NK-92 treated with Interleukin-12 subunit alpha and Interleukin-12 subunit beta, amount 100 ng/mL, for 24 hours (cell line): ENCODE measurements at places on chromosomes 13 and 19.

GRCh38 chr13:104993708-104994107 lies 1541.8 kb downstream of the EFNB2 start:
- DNase-seq, result no peak

- no peak for DNase-seq
These were observed 111.4 kb downstream of the MYCBP2 start for GRCh38 chr13:77215543-77215942.

GRCh38 chr19:34128558-34129250 lies 43.6 kb upstream of the LSM14A start:
- no peak for DNase-seq

DNA sequence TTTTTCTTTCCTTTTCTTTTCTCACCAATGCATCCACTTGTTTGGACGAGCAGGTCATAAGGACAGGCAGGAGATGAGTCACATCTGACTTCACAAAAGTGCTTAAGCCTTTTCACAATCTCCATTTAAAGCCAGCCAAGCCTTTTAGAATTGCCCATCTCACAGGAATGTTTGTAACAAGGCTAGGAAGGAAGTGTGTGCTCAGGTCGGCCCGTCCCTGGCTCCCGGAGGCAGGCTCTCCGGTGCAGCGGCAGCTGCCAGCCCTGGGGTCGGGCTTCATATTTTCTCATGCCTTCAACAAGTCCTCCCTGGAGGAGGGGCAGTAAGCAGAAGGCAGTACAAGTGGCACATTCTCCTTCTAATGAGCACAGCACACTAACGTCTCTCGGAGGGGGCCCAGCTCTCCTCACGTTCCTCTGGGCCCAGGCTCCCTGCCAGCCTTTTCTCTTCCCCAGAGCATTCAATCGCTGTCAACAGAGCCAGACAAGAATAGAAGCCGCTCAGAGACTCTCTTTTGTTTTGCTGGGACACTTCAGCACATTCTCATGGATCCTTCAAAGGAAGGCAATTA lies 180.5 kb downstream of the COL4A1 start:
- DNase-seq, result no peak

DNA sequence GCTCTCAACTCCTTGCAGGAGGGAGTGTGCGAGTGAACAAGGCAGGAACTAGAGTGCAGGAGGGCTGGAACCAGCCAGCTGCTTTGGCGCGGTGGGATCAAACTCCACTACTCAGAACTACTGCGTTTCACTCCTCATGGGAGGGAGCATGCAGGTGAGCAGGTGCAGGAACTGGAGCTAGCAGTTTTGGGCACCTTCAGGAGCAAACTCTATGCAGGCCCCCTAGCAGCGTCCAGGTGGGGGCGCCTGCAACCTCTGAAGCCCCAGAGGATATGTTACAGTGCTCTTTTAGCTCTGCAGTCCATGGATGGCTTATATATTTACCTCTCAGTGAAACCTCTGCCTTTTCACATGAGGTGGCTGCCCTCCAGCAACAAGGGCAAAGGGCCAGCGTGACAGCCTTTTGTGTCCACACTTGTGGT lies 1303.4 kb downstream of the PCDH9 start:
- DNase-seq, result no peak

DNA sequence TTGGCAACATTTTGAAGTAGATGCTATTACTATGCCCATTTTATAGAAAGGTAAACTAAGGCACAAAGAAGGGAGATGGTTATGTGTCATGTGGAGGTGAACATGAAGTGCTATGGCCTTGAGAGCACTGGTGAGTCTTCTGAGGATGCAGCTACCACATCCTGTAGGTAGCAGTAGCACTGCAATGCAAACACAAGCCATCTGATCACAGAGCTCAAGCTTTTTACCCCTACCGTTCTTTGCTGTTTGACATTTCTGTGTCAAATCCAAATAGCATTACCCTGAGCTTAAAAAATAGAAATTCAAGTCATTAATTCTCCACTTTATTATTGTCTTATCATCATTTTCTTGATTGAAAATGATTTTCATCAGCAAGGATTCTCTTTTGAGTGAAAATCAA lies 382.9 kb downstream of the KCTD12 start:
- DNase-seq, result no peak

DNA sequence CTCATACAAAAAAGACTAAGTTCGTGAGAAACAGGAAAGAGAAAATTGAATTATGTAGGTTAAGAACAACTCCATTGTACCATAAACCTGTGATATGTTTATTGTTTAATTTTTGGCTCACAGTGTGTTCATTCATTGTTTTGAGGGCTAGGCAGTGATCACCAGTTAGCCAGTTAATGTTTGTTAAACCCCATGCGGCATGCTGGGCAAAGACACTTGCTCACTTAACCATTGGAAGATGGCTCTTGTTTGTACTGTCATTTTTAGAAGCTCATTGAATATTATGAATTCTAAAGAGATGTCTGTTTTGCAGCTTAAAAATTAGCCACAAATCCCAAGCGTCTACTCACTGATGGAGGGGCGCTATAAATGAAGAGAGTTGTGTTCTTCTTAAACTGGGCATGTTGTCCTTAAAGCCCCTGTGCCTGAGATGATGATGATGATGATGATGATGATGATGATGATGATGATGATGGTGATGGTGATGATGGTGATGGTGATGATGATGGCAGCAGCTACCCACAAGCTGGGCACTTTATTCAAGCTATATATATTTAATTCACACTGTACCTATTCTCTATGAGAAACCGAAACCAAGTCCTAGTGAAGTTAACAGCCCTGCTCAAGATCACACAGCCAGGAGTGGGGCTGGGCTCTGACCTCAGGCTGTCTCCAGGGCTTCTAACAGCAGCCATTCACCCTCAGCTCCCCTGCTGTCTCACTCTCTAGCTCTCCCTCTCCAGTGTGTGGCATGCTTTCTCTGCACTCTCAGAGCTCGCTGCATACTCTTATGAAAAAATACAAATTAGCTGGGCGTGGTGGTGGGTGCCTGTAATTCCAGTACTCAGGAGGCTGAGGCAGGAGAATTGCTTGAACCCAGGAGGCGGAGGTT lies 169.1 kb downstream of the SHISA2 start:
- DNase-seq, result no peak

DNA sequence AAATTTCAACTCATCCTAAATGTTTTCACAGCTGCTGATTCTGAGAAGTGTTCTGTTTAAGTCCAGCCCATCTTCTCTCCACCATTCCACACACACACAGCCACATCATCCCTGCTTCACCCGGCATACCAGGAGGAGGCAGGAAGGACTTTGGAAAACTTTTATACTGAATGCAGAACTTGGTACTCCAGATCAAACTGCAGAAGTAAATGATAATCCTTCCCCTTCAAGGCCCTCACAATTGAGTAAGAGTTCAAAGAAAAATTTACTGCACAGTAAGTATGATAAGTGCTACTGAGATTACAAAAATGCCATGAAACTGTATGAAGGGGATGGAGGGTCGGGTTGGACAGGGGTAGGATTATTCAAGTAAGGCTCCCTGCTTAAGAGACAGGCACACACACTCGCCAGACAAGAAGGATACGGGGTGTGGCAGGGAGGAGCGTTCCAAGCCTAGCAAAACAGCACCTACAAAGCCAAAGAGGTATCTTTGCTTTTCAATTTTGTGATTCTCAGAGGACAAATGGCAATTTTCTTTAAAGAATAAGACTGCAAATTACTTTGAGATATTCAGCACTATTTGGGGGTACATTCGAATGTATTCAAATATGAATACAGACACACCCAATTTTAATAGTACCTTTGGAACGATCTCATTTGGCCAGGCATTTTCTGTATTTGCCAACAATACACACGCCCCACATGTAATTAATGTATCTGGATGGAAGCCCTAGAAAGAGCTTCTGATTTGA lies 2.5 kb downstream of the USP12 start:
- DNase-seq, result no peak

DNA sequence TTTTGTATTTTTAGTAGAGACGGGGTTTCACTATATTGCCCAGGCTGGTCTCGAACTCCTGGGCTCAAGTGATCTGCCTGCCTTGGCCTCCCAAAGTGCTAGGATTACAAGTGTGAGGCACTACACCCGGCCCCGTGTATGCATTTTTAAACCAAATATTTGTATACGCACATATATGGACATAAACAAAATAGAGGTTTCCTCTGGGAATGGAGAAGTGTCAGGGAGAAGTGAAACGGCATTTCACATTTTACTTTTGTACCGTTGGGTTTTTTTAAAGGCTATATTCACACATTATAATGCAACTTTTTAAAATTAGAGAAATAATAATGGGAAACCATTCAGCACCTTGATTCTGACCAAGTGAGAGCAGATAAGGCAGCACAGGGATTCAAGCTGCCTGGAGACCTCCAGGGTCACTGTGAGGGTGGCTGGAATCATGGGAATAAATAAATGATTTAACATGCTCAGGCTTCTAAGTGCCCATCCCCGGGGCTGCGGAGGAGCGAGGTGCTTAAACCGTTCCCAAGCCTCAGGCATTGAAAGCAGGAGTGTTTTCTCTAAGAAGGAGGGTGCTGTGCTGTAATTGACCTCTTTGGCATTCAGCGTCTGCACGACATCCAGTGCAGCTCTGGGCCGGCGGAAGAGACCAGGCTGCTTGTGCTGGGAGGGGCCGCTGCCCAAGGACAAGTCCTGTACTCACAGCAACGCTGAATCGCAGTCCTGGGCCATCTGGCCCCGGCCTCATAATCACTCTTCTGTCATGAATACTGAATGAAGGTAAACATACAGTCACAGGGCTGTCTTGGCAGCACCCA lies 24.7 kb downstream of the GPR42 start:
- DNase-seq, result no peak

GRCh38 chr13:40984668-40985366 lies 34.3 kb downstream of the ELF1 start:
- DNase-seq, result no peak

DNA sequence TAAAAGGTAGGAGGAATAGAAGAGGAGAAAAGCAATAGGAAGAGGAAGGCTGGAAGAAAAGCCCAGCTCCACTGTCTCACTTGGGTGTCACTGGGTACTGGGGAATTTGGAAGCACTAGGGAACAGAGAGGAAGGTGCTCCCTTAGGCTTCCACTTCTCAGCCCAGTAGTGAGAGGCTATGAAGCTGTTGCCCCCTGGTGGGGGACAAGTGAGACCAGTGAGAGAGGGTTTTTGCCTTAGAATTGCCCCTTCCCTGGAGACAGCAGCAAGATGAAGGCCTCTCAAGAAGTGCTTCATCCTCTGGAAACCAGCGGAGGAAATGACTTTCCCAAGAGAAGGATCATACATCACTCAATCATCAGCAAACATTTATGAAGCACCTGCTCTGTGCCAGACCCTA lies 4.7 kb upstream of the ZNF606 start:
- DNase-seq, result no peak

DNA sequence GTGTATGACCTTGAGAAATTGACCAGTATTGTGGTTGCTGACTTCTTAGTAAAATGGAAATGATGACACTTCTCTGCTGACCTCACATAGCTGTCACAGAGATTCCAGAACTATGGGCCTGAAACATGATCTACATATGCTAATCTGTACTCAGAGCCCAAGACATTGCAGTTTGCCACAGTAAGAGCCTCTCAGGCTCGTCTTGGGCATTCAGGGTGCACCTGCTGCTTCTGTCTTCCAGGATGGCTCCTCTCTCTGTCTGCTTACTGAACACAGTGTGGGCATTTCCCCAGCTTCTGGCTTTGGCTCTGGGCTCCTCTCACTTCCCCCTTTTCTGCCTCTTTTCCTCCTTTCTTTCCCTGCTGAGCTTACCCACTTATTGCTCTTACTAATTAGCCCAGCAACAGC lies 22.3 kb upstream of the SLC46A3 start:
- no peak for DNase-seq

DNA sequence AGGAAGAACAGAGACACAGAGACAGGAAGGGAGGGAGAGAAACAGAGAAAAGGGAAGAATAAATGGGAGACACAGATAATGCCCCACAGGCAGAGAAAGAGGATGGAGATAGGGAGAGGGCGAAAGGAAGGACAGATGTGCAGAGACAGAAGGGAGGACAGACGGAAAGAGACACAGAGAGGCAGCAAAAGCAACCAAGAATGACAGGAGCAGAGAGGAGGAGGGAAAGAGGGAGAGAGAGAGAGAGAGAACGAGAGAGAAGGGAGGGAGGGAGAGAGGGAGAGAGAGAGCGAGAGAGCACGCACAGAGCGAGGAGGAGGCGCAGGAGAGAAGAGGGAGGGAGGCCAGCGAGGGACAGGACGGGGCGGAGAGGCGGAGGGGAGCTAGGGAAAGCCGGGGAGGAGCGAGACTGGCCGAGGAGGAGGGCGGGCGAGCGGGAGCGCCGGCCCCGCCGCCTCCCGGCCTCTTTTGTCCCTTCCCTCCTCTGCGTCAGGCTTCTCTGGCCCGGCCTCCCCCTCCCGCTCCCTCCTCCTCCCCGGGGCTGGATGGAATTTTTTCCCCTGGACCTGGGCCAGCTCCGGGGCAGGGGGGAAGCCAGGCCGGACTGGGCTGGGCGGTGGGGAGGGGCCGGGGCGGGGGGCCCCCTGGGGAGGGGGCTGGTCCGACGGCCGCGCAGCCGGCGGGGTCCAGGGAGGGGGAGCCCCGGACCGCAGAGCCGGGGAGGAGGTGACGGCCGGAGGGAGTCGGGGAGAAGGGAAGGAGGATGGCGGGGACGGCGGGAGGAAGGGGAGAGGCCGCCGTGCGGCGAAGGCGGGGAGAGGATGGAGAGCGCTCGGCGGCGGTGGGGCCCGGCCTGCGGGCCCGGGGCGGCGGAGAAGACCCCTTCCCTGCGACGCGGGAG lies 4.2 kb upstream of the SPACA6 start:
- no peak for DNase-seq
